ENCODE measurements at places on chromosomes 5 and 9.

- DNase-seq, result no peak
These were observed 127.8 kb downstream of the FOCAD start for GRCh38 chr9:20811872-20812271.

DNA sequence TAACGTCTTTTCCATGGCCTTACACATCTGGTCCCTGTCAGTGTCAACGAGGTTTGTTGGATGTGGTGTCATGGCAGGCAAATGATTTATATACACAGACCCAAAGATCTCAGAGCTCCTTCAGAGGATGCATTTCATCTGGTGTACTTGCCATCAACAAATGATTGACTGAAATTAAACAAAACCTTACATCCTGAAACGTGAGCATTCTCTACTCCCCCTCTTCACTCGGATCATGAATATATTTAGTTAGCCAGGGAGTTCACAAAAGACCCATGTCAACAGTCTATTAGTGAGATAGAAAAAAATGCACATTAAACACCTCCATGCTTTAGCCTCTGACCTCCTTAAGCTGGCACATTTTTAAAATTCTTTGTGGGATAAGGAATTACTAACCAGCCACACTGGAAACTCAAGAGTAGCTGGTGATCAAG lies 215.6 kb downstream of the EFNA5 start:
- no peak for DNase-seq

DNA sequence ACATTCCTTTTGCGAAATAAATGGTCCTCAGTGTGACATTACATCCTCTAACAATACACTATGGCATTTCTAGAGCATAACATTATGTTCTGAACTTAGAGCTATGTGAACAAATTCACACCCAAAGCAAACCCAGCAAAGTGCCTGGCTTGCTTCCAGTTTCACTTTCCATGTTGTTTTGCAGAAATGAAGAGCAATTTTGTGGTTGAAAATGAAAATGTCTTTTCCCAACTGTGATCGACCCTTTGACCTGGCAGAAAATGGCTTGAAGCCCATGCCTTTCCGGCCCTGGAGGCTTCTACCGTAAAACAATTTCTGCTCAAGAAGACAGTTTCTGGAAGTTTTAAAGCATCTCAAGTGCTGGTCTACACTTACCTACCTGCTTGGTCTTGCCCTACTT lies 344.7 kb upstream of the RGMB start:
- DNase-seq, result no peak

DNA sequence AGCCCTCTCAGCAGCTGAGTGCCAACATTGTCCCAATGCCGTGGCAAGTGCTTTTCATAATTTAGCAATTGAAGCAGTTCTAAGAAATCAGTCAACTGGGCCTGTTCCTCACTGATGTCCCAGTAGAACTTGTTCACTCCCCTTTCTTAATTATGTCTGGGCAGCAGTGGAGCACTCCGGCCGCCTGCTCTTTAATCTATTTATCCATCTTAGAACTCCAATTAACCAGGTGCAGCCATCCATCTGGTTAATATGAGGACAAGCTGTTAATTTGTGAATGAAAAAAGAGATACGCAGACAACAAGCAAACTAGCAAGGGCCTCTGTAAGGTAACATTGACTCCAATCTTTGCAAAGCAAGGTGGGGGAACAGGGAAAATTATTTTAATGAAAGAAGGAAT lies 39.4 kb downstream of the MAT2B start:
- DNase-seq, result no peak

DNA sequence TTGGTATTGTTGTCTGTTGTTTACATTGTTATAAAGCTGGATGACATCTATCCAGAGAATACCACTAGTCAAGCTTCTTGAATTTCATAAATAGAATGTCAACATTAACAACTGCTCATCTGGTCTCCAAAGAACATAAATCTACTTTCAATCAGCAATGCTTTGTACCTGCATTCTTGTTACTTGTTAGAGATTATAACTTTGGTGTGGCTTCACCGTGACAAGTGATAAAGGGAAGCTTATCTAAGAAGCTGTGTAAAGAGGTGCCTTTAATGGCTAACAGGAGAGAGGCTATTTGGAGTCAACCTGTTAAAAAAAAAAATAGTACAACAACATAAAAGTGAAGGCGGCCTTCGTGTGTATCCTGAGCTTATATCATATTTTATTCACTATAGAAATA lies 41.8 kb downstream of the MUSK start:
- no peak for DNase-seq

GRCh38 chr5:181186986-181187499 lies 18.0 kb downstream of the TRIM7 start:
- DNase-seq, result no peak

GRCh38 chr9:129489838-129490582 lies 130.9 kb downstream of the C9orf50 start:
- peak; percentile 64 for DNase-seq

DNA sequence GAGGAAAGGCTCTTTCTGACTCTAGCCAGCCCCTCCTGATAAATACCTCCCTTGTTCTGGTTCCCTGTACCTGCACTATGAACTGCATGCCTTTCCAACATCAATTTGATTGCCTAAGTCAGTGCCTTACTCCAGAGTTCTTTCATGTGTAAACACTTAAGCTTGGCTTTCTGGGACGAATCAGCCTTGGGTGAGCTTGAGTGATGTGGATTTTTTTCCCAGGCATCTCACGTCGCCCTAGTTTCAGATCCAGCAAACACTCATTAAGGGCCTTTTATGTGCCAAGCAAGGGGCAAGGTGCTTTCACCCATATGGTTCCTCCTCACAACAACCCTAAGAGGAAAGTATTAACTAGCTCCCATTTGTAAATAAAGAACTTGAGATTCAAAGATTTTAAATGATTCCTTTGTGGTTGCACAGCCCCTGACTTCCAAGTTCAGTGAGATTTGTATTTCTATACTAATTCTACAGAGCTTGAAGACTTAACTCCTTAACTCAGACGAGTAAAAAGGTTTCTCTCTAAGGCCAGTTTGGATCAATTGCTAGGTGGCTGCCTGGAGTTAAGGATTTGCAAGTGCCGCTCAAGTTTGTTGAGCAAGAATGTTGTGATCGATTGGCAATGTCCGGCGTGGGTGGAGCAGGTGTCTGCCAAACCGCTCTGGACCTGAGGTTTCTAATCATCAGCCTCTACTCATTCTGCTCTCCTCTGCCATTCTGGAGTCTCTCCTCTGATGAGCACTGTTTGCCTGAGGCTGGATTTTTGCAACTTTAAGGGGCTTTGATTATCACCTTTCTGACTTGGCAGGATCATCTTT lies 20.2 kb upstream of the TJP2 start:
- no peak for DNase-seq

GRCh38 chr9:15612962-15613361 lies 60.1 kb downstream of the CCDC171 start:
- DNase-seq, result no peak

DNA sequence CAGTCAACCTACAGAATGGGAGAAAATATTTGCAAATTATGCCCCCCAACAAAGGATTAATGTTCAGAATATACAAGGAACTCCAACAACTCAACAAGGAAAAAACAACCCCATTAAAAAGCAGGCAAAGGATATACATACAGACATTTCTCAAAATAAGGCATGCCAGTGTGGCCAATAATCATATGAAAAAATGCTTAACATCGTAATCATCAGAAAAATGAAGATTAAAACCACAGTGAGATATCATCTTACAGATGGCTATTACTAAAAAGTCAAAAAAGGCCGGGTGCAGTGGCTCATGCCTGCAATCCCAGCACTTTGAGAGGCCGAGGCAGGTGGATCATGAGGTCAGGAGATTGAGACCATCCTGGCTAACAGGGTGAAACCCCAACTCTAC lies 103.2 kb downstream of the KLHL3 start:
- no peak for DNase-seq

- DNase-seq, result no peak
These were observed 81.7 kb upstream of the SMC5 start for GRCh38 chr9:70177121-70177520.

GRCh38 chr5:54438620-54439389 lies 16.7 kb upstream of the HSPB3 start:
- DNase-seq, result no peak

GRCh38 chr9:101711330-101711941 lies 27.0 kb downstream of the GRIN3A start:
- DNase-seq, result no peak

GRCh38 chr5:104172976-104173375 lies 610.4 kb upstream of the NUDT12 start:
- DNase-seq, result no peak

GRCh38 chr5:95913663-95914062 lies 48.0 kb downstream of the ELL2 start:
- DNase-seq, result no peak

DNA sequence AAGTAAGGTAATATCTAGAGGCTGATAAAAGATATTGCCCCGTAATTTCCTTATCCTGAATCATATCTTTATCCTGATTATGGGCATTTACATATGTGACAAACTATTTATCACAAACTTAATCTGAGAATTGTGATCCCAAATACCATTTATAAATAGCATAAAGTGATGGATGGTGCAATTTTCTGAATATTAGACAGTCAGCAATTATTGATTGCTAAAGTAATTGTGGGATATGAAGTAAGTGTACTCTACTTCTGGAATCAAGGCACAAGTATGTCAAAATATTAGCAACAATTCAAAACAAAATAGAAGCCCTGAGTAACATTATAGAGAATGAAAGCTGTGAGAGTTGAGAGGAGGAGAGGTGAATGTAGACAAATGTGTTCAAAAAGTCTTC lies 361.9 kb upstream of the CDH6 start:
- no peak for DNase-seq

- DNase-seq, result no peak
These were observed 212.5 kb downstream of the GADD45G start for GRCh38 chr9:89817151-89817950.

- no peak for DNase-seq
These were observed 9.3 kb upstream of the EDIL3 start for GRCh38 chr5:84393969-84394368.

- no peak for DNase-seq
These were observed 51.9 kb upstream of the SPDL1 start for GRCh38 chr5:169531631-169532030.

DNA sequence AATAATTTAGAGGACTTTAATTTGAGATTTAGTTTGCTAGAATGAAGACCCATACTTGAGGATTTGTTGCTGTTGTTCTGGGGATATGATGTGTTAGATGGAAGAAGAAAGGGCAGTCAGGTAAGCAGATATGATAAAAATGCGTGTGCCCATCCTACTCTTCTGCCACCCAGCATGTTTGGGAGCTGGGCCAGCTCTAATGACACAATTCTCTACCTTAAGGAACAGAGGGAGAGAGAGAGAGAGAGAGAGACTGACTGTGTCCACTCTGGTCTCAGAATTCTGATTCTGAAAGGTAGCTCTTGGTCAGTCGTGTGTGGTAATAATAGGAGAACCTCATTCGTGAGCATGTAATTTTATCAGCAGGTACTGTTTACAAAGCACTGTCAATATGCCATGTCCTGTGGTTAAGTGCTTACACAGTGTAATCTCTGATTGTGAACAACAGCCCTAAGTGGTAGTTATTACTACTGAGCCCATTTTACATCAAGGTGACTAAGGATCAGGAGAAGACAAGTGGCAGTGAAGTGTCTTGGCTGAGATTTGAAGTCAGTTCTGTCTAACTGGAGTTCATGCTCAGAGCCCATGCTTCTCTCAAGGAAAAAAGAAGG lies 307.4 kb upstream of the SEMA6A start:
- DNase-seq, result no peak

- no peak for DNase-seq
These were observed 68.7 kb upstream of the ZNF618 start for GRCh38 chr9:113807173-113808061.

GRCh38 chr9:109914280-109915027 lies 134.5 kb downstream of the PALM2AKAP2 start:
- no peak for DNase-seq

DNA sequence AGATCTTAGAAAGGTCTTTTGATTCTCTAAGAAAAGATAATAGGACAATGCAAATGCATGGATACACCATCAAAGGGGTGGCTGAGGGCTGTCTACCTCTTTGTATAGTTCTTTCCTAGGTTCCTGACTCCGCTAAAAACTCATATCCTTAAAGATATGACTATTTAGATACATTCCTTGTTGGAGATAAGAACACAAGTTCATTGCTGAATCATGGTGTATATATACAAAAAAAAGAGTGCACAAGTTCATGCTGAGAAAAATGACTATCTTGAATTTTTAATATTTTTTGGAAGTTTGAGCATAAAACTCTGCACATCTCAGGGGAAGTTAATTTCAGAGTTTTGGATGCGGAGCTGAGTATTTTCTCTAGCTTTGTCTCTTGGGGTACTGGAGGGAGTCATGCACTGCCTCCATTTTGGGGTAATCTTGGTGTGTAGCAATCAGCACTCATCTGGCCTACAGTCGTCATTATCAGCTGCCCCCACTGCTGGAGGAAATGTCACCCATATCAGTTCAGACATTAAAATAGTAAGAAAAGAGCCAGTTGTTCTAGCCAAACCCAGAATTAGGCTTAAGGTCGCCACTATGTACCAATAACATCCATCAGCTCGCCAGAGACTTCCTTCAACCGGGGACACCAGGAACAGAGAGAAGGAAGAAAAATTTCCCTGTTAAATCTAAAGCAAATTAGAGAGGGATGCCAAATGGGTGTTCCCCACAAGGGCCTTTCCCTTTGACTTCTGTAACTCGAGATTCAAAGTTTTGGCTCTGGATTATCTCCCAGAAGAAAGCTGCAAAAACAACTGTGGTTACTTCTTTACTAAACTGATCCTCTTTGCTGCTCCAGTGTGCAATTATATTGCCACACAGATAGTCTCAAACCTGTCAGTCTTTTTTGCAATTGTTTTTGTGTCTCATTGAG lies 49.0 kb downstream of the PTTG1 start:
- DNase-seq, result no peak

DNA sequence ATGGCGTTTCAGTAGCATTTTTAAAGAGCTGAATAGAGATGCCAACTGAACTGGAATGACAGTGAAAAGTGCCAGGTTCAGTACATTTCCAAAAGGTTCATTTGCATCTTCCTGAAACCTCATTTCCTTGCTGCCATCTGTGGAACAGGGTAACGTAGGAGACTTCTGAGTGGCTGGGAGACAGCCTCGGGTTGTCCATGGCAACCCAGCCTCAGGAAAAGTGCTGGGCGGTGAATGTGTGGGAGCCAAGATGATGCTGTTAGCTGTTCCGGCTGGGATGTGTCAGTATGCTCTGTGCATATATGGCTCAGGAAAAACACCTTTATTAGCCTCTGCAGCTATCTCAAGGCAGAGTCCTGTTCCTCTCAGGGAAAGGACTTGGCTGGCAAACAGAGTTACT lies 87.5 kb downstream of the KLHL3 start:
- no peak for DNase-seq

GRCh38 chr9:72986522-72987116 lies 33.8 kb upstream of the ALDH1A1 start:
- DNase-seq, result no peak

GRCh38 chr5:120413686-120414085 lies 50.4 kb upstream of the PRR16 start:
- no peak for DNase-seq

GRCh38 chr9:31445960-31446359 lies 938.5 kb upstream of the ACO1 start:
- DNase-seq, result no peak

DNA sequence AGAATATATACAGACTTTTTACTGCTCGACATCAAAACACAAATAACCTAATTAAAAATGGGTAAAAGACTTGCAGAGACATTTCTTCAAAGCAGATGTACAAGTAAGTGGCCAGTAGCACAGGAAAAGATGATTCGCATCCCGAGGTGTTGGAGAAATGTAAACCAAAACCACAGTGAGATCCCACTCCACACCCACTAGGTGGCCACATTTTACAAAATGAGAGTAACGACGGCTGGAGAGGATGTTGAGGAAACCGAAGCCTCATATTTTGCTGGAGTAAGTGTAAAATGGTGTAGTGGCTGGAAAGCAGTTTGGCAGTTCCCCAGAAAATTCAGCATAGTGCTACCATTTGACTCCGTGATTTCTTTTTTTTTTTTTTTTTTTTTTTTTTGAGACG lies 21.3 kb upstream of the GBGT1 start:
- DNase-seq, result no peak

Measured in T-helper 17 cell (primary cell).